Left cardiac atrium (tissue), 4 donors: ENCODE measurements at places on chromosomes 2 and 18. TPM values are rescaled to one million over a fixed set of nuclear protein-coding genes. Genes with fewer than 3 reads are reported as not detected.

GRCh38 chr2:197217541-197217940 is 93.0 kb downstream of the ANKRD44 start:
- no peak for DNase-seq

GRCh38 chr18:6368017-6368416 is 46.7 kb downstream of the L3MBTL4 start:
- no peak for DNase-seq

- DNase-seq = peak; percentile 30
These were observed 57.8 kb upstream of the KIF5C start for GRCh38 chr2:148817210-148817708.

DNA sequence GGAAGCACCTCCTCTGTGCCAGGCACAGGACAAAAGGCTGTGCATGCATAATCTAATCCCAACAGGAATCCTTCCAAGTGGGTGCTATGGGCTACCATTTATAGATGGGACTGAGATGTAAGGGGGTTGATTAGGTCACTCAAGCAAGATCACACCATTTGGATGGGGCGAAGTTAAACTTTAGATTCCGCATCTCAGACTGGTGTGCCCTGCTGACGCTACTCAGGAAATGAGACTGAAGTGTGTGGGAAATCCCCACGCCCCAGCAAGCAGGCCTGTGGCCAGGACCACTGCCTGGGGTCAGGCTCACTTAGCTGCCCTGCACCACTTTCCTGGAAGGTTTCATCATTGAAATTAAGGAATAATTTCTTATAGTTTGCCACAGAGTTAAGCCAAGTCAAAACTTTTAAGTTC is 70.5 kb upstream of the PPP1CB start:
- DNase-seq = peak; percentile 51

DNA sequence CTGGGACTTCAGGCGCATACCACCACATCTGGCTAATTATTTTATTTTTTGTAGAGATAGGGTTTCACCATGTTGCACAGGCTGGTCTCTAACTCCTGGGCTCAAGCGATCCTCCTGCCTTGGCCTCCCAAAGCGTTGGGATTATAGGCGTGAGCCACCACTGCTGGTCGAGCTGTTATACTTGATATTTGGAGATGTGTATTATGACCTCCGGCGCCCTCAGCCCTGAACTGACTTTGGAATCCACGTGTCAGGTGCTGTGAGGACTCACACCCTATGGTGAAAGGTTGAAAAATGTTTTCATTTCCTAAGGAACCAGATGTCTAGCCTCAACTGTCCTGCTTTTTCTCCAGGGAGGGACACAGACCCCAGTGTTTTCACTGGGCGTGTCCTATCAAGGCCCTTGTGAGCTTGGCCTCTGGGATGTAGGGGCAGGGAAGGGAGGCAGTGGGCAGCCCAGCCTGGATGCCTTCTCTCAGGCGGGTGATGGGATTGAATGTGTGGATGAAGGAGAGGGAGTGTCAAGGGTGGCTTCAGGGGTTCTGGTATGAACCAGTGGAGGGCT is 56.4 kb upstream of the HAAO start:
- no peak for DNase-seq

- no peak for DNase-seq
These were observed 57.4 kb upstream of the ACMSD start for GRCh38 chr2:134780972-134781371.

GRCh38 chr2:203971251-203971650 is 34.7 kb downstream of the ICOS start:
- no peak for DNase-seq

DNA sequence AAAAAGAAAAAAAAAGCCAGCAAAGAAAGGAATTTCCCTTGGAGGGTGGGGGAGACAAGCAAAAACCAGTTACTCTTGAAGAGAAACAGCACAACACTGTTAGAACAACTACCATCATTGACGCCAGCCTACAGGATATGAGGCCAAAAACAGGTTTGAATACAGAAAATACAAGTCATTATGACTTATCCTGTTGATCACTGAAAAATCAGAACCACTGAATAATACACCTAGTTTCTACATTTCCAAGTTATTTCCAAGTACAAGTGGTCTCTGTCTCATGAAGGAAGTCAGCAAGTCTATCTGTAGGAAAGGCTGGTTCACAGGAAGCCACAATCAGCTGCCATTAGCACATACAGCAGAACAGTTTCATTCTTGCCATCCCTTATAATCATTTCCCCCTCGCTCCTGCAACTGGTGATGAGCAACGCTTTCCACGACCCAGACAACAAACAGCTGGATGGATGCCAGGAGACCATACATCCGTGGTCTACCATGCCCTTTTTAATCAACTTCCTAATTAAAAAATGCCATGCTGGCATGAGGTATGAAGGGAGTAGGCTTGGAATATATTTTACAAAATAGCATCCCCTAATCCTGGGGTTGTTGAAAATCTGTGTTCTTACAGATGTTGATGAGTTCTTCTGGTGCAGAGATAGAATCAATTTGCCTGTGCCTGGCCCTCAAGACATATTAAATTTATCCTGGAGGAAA is 10.4 kb downstream of the MYT1L start:
- no peak for DNase-seq

GRCh38 chr2:26644188-26644835 is 3.1 kb upstream of the CIB4 start:
- DNase-seq = no peak

GRCh38 chr2:117523267-117523666 is 291.2 kb upstream of the DDX18 start:
- peak; percentile 37 for DNase-seq

DNA sequence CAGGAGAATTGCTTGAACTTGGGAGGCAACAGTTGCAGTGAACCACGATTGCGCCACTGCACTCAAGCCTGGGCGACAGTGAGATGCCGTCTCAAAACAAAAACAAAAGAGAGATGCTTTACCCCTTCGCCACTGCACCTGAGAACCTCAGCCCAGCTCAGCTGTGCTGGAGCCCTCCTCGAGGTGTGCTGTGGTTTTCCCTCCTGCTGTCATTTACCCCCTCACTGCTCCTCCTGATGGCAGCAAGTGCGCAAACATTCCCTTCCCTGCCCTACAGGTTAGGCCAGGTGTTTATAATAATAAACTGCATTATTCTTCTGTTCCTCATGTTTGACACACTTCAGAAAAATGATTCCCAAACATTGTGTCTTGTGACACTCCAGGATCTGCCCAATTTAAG is 8.4 kb downstream of the FBXO36 start:
- no peak for DNase-seq

GRCh38 chr2:3181416-3182010 is 196.1 kb downstream of the EIPR1 start:
- DNase-seq = no peak

GRCh38 chr2:136126021-136126420 is 8.1 kb upstream of the CXCR4 start:
- DNase-seq = no peak

- no peak for DNase-seq
These were observed 66.4 kb downstream of the GALR1 start for GRCh38 chr18:77316008-77316407.

GRCh38 chr18:59323931-59324622 is 5.6 kb upstream of the CPLX4 start:
- no peak for DNase-seq

DNA sequence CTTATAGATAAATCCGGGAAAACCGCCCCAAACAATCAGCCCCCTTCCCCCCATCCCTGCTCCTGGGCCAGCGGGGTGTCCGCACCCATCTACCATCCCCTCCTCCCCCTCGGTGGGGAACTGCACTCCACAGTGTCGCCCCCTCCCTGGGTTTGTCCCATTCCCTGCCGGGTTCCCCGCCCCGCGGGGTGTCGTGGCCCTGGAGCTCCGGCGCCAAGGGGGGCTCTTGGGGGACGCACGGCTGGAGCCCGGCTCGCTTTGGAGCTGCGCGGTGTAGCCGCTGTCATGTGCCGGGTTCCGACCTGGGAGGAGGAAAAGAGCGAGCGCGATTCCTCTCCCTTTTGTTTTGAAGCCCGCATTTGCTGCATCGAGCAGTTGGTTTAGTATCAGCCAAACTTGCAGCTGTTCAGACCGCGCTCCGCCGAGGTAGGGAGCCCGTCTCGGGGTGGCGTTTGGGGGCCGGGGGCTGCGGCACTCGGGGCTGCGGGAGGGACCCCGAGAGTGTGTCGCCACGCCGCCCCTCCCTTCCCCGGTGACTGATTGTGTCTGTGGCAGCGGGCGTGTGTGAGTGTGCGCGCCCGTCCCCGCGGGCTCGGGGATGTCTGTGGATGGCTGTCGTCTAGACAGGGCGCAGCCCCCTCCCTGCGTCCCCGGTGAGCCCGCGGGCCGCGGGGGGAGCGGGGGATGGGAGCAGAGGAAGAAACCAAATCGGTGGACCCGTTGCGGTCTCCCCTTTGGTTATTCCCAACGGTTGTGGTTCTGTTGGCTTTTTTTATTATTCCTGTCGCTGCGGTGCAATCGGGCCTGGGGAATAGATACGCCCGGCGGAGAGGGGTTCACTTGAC is 797 bp downstream of the CTIF start:
- peak; percentile 54 for DNase-seq

DNA sequence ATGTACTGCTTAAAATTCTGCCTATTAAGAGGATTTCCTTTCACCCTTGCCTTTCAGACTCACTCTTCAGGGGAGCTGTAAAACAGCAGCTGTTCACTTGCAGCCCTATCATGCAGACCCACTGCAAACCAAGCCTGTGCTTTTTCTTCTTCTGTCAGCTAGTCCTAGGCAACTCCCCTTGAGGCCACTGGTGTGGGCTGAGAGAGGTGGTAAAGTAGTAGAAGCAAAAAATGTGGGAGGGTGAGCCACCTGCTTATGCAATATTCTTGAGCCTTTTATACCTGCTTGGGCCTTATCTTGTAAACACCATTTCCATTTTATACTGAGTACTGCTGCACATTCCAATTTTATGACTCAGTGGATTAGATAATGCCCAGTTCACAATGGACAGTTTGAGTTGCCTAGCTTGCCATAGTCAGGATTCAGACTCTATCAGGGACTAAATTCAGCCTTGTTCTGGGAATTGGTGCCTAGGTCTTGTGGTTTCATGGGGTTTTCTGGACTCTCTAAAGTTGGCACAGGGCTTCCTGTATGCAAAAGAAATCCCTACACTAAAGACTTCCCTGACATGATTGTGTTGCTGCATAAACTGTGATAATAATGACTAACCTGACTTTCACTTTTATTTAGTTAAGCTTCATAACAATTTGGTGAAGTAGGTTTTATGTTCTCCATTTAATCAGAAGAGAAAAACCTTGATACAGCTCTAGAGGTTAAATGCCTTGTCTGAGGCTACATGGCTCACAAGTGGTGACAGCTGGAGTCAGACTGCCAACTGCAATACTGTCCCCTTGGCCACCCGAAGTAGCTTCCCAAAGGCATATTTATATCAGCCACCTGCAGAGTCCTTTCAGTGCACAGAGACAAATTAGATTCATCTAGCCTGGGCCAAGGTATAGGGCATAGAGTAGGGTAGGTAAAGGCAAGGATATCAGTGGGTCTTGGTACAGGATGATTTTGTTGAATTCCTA is 47.4 kb upstream of the KDM3A start:
- peak; percentile 40 for DNase-seq

DNA sequence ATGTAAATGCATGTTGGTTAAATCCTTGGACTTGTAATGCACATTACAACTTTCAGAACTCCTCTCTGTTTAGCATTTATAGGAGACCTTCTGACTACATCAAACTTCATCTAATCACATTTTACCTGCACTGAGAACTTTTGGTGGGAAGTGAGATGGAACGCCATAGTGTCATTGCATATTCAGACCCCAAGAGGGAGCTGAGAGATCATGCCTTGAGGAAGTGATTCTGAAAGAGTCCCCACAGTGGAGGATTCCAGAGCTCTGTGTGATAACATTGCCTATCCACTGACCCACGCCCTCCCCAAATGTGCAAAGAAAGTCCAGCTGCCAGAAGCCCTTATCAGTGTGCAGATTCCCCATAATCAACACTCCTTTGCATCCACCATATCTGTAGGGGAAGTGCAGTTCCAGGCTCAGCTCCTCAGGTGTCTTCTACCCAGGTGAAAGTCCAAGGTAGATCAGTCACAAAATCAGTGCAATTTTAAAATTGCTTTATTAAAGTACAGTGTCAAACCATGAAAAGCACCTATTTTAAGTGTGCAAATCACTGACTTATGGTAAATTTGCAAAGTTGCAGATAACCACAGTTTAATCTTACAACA is 212.4 kb downstream of the RPIA start:
- DNase-seq = no peak

- no peak for DNase-seq
These were observed 32.7 kb downstream of the SIX3 start for GRCh38 chr2:44974064-44974715.

DNA sequence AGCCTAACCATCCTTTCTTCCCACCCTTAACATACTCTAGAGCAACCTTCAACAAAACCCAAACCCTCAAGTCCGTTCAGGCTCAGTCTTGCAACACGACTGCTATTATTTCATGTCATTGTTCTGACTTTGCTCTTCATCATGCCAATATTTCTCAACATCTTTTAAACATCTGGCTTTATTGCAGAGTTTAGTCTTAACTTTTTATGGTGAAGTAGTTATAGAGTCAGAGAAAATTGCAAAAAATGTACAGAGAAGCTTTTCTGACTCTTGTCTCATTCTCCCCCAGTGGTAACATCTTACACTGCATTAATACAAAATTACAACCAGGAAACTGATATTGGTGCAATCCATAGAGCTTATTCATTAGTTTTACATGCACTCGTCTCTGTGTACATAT is 3.9 kb downstream of the MARCO start:
- DNase-seq = no peak

DNA sequence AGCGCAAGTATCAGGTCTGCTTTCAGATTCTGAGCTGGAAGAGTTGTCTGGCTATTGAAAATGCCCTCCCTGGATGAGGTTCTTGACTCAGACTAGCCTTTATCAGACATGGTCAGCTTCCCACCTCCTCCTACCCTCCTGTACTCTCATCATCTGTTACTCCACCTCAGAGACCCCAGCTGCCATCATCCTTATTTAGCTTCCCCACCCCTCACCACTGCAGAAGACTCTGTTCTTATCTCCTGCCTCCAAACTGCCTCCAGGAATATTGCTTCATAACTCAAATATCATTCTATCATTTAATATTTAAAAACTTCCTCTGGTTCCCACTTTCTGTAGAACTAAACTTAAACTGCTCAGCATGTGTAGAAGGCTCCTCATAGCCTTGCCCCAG is 31.1 kb upstream of the PPP3R1 start:
- no peak for DNase-seq

DNA sequence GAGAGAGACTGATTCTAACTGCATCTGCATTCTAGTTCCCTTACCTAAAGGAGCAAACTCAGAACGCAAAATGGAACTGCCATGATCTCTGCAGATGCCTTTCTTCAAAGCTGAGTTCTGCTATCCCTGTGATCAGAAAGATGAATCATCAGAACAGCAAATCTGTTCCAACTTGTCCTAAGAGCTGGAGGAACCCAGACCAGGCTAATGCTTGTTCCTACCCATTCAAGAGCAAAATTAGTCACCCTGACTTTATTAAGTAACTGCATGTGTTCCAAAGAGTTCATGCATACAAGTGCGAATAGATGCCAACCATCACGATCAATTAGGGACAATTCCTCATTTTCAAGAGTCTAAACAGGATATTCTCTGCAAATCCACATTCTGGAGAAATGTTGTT is 46.5 kb downstream of the MBP start:
- DNase-seq = no peak

The GRHL1 gene
- total RNA-seq = 1.4 TPM

The CXCR2 gene
- total RNA-seq = 1.2 TPM

The TMEM169 gene
- 0.27 TPM for total RNA-seq

The PIEZO2 gene
- 2.1 TPM for total RNA-seq

The RMDN2 gene
- 5.8 TPM for total RNA-seq

The DSG2 gene
- 51.0 TPM for total RNA-seq

The RTKN gene
- 14.1 TPM for total RNA-seq

The IL36RN gene
- not detected for total RNA-seq

The PTPRM gene
- 75.5 TPM for total RNA-seq

The FHOD3 gene
- 117 TPM for total RNA-seq

The POTEI gene
- total RNA-seq = not detected

The GLB1L gene
- total RNA-seq = 4.7 TPM

The HTR2B gene
- total RNA-seq = 0.50 TPM

The TANC1 gene
- total RNA-seq = 80.7 TPM
